ENCODE measurements at places on chromosomes 2 and 18.

- DNase-seq, result peak; percentile 36
Observed at GRCh38 chr2:100603948-100604633, 41.3 kb downstream of the PDCL3 start.

- DNase-seq, result no peak
Observed at GRCh38 chr2:70743677-70744076, 24.3 kb downstream of the ADD2 start.

- DNase-seq, result no peak
Observed at GRCh38 chr18:55247032-55247431, 287.8 kb upstream of the CCDC68 start.

DNA sequence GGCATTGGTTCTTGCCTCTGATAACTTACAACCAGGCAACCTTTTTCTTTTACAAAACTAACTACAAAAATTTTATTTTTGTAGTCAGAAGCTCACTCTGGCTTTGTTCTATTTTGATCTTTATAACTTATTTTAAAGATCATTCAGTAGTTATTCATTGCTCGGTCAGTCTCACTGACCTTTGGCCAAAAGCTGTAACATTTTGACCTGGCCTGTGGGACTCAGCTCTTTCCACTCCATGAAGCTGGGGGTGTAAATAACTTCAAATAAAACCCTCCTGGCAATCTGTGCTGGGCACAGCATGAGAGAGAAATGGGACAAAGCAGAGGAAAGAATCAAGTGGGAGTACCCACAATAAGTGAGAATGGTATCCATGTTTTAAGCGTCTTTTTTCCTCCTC is 380.7 kb downstream of the SETBP1 start:
- no peak for DNase-seq

- no peak for DNase-seq
Observed at GRCh38 chr2:127455566-127456493, 37.6 kb downstream of the PROC start.

Data from AG08396 (cell line).